Activated CD8-positive, alpha-beta memory T cell treated with anti-CD3 and anti-CD28 coated beads for 4 hours (primary cell): ENCODE measurements at places on chromosomes 7 and 10.

DNA sequence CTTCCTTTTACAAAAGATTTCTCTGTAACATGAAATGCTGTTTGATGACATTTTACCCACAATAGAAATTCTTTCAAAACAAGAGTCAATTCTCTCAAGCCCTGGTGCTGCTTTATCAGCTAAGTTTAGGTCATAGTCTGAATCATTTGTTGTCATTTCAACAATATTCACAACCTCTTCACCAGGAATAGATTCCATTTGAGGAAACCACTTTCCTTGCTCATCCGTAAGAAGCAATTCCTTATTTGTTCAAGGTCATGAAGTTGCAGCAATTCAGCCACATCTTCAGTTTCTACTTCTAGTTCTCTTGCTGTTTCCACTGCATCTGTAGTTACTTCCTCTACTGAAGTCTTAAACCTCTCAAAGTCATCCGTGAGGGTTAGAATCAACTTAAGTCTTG is 315.3 kb downstream of the TYW1 start:
- DNase-seq = no peak

GRCh38 chr10:6840766-6841165 is 260.7 kb upstream of the PRKCQ start:
- DNase-seq = no peak

DNA sequence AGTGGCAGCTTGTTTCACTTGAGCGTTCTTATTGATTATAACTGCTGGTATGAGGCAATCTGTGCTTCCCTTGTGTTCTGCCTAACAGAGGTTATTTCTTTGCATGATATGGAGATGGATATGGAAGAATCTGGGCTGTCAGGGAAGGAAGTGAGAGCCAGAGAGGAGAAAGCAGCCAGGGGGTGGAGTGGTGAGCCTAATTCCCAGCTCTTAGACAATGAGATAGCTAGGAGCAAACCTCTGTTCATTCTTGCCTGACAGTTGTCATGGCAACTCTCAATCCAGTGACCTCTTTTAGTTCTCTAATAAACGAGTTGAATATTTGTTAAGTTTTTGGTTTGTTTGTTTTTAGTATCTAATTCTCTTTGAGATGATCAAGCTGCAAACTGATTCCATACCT is 214.3 kb downstream of the NRG3 start:
- DNase-seq = no peak

DNA sequence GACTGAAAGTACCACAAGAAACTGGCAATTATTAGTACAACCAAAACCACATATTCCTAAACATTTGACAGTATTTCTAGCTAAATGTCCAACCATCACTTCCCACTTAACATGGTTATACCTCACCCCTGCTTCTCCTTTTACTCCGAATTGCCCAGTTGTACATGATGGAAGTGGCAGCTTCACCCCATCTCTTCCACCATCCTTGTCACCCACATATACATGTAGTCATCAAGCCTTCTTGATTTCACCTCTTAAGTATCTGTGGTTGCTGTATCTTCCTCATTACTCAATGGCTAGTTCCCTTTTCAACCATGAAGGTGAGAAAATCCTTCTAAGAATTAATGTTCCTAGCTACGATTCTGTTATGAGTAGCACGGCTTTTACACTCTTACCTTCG is 388.2 kb downstream of the CALN1 start:
- no peak for DNase-seq

- no peak for DNase-seq
Observed at GRCh38 chr10:29408847-29409240, 120.0 kb downstream of the LYZL1 start.

DNA sequence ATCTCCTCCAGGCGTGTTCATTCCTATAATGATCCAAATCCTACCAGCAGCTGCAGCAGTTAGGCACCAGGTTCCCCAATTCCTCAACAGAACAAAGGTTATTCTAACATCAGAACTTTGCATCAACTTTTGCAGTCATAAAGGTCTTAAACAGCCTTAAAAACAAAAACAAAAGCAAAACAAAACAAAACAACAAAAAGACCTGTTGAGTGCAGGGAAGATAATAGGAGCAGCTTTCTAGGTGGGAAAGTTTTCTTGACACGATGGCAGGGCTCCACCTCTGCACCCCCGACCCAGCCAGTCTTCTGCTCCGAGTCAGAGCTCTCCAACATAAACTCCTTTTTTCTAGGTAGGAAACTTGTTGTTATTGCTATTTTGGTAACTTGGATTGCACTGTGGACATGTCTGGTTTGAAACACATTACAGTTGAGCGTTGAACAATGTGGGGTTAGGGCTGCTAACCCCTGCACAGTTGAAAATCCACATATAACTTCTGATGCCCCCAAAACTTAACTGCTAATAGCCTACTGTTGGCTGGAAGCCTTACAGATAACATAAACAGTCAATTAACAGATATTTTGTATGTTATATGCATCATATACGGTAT is 77.6 kb downstream of the MTPN start:
- DNase-seq = no peak

GRCh38 chr10:70856454-70856853 is 31.9 kb downstream of the PCBD1 start:
- DNase-seq = no peak

DNA sequence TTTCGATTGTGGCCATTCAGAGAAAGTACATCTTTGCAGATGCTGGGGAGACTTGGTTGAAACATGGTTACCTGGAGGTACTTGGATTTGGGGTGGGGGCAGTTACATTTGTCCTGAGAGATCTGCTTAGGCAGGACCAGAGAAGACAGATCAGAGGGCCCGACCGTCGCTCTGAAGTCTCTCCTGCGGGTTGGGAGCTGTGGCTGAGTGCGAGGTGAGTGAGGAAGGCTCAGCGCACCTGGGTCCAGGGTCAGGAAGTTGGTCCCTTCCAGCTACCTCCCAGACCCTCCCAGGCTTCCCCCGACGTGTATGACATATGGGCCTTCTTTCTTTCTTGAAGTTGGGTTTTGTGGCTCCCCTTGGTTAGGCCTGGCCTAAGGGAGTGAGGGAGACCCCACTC is 56.3 kb downstream of the LHPP start:
- DNase-seq = no peak

GRCh38 chr10:4199196-4199595 is 414.2 kb upstream of the KLF6 start:
- no peak for DNase-seq

- DNase-seq = no peak
Observed at GRCh38 chr10:4512671-4513240, 313.3 kb upstream of the AKR1E2 start.

DNA sequence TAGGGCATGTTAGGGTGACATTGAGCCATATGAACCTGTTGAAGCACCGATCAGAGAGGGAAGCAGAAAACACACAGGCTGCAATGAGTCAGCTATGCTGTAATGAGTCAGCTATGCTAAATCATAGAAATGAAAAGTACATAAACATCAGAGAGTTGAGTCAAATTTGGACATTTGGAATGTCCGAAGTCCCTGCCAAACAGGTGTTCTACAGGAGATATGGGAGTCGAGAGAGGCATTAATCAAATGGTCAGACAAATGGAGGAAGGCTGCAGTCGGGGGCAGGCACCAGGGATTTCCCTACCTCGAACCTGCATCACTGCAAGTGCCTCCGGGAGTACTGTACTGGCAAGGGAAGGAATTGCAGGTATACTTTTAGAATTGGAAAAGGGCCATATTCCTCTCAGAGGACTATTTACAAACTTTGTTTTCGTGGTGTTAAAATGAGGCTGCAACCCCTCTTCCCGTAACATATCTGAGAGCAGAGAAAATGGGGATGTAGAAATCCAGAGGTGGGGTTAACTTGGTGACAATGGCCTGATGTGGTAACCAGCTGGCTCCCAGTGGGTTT is 8.8 kb upstream of the ZC3HAV1 start:
- DNase-seq = no peak

GRCh38 chr10:98825741-98826140 is 379.0 kb upstream of the HPS1 start:
- no peak for DNase-seq

DNA sequence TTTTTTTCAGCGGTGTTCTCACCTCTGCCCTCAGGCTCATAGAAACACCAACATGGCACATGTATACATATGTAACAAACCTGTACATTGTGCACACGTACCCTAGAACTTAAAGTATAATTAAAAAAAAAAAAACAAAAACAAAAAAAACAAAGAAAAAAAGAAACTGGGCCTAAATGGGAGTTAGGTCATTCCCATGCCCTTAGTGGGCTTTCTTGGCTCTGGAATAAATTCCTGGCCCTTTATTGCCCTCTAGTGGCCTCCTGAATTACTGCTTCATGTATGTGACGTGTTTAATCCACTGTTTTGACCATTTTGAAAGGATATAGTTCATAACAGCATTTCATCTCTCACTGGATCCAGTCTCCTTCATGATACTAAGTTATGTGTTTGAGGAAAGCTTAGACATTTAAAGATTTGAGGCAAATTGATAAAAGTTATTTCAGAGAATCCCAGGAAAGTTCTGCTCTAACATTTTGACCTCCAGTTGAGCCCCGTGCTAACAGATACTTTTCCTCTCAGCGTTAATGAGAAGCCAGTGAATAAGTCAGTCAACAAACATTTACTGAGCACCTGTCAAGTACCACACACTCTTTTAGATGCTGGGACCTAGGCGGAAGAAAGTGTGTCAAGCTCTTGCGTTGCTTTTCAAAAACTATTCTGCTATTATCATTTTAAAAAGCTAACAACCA is 54.7 kb upstream of the SYPL1 start:
- DNase-seq = no peak

- DNase-seq = no peak
Observed at GRCh38 chr10:76082956-76083355, 651.5 kb downstream of the LRMDA start.

DNA sequence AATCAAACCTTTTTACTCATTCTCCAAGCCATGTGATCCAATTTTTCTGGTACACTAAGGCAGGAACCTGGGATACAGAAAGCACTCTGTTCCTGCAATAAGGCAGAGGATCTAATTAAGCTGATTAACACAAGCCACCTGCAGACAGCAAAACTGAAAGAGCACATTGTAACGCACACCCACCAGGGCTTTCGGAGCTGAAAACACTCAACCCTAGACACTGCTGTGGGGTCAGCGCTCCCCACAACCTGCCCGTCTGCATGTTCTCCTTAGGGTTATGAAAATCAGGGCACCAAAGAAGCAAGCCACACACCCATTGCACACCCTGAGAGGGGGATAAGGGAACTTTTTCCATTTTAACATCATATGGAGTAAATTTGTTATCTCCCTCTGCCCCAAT is 1022.2 kb upstream of the LRRTM3 start:
- no peak for DNase-seq

GRCh38 chr7:118110178-118110925 is 73.6 kb upstream of the LSM8 start:
- no peak for DNase-seq

GRCh38 chr7:20798081-20798693 is 11.5 kb upstream of the SP8 start:
- no peak for DNase-seq

DNA sequence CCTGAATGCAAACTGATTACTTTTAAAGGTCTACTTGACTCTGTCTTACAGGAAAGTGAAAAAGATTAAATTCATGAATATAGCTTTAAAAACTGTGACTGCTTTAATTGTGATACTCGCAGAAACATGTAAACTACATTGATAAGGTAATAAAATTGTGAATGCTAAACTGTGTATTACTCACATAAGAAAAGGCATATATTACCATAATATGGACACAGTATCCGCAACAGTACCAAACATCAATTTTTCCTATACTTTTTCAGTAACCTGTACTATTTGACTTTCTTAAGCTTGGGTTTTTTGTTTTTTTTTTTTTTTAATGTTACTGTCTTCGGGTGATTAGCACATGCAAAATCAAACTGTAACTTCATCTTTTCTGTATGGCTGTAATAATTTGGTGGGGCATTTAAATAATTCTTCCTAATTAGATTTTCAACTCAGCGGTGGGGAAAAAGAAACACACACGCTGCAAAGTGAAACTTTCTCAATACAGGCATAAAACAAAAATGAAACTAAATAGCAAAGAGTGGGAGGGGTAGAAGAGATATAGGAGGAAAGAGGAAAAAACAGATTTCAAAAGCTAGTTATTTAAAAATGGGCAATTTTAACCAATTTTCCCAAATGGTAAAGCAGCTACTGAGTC is 23.2 kb downstream of the NT5C3A start:
- no peak for DNase-seq

DNA sequence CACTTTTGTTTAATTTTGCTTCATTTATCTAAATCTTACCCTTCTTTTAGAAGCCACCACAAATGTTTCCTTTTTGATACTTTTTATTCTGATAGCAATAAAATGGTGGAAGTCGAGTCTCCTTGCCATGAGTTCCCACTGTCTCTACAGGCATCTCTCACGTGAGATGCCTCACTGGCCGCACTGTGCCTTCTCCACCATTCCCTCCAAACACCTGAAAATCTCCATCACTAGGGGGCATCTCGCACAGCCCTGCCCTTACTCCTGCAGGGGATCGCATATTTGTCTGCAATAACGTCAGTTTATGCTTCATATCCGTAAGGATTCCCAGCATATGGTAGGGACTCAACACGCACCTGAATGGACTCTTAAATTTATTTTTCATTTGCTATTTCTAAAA is 56.3 kb upstream of the NCAPG2 start:
- no peak for DNase-seq
